ENCODE measurements at places on chromosomes 2 and 18.

- DNase-seq, result no peak
Observed at GRCh38 chr18:8949206-8949605, 153.3 kb upstream of the NDUFV2 start.

DNA sequence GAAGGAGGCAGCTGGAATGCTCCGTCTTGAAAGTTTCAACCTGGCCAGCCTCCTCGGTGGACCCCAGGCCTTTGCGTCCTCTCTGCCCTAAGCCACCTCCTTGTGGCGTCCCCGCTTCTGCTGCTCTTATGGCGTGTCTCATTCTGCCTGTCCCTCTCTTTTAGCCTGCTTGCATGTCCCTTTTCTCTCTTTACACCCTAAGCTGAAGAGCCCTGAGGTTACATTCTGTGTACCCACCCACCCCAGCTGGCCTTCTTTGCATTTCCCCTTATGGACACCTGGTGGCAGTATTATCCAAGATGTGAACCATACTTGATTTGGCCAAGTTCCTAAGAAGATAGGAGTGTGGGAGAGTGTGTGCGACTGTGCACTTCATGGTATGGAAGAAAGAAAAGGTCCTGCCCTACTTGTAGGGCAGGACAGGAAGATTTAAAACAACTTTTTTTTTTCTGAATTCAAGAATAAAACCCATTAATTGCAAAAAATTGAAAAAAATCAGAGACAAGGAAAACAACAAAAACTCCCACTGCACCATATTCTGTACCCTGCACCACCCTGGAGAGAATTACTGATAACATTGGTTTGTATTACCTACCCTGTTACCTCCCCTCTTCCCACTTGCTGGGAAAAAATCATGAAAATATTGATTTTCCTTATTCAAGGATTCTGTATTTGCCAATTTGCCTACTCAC is 77.4 kb downstream of the DYSF start:
- no peak for DNase-seq

GRCh38 chr2:206641226-206641625 is 1.1 kb upstream of the FAM237A start:
- DNase-seq, result no peak

- no peak for DNase-seq
Observed at GRCh38 chr2:233218836-233219235, 32.6 kb upstream of the ATG16L1 start.

GRCh38 chr2:45891719-45892424 is 240.4 kb downstream of the PRKCE start:
- no peak for DNase-seq

GRCh38 chr2:74502720-74503505 is 3.5 kb upstream of the LBX2 start:
- DNase-seq, result no peak
